ENCODE measurements at places on chromosomes 4 and X.

- DNase-seq = no peak
Measured at GRCh38 chrX:41541386-41541785, 94.2 kb downstream of the NYX start.

DNA sequence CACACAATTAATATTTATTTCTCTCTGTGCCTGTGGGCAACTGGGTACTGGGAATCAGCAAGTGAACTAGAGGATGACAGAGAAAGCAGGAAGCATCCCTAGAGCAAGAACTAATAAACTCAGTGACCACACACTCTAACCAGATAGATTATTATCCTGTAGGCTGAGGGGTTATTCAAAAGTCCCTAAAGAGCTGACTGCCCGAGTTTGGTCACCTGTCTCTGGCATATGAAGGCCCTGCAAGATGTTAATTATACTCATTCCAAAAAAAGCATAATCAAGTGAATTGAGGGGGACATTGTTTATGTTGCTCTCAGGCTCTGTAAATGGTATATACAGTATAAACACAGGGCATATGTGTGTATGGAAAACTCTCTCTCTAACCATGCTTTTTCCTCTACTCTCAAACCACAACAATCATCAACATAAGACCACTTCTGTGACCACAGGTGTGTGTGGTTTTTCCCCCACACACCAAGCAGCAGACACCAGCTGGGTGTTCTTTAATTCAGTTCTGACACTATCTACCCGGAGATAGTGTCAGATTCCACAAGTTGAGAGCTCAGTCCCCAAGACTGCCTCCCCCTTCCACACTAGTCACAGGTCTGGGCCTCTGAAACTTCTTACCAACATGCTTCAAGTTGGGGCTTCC, 6.2 kb upstream of the HPSE start:
- DNase-seq = peak; percentile 7

DNA sequence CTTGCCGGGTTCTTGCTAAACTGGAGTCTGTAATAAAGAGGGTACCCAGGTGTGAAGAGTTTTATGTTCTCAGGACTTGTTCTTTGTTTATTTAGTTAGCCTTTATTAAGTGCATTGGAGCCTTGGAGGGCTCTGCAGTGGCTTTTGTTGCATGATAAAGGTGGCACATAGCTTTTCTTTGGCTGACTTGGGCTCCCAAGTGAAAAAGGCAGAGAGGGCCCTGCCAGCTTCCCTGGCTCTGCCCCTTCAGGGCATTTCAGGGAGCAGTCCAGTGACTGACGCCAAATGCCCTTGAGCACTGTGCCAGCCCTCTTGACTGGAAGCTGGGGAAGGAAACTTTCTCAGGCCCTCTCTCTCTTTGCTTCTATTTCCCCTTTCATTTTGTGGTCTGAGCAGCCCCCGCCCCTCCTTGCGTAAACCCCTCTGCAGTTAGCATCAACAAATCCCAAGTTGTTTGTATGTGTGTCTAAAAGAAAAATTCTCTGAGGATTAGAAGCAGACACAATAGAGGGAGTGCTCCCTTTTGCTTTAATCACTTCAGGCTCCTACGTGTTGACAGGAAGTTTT, 152.2 kb downstream of the NHS start:
- no peak for DNase-seq

- DNase-seq = no peak
Measured at GRCh38 chr4:124318292-124318691, 394.2 kb downstream of the ANKRD50 start.

DNA sequence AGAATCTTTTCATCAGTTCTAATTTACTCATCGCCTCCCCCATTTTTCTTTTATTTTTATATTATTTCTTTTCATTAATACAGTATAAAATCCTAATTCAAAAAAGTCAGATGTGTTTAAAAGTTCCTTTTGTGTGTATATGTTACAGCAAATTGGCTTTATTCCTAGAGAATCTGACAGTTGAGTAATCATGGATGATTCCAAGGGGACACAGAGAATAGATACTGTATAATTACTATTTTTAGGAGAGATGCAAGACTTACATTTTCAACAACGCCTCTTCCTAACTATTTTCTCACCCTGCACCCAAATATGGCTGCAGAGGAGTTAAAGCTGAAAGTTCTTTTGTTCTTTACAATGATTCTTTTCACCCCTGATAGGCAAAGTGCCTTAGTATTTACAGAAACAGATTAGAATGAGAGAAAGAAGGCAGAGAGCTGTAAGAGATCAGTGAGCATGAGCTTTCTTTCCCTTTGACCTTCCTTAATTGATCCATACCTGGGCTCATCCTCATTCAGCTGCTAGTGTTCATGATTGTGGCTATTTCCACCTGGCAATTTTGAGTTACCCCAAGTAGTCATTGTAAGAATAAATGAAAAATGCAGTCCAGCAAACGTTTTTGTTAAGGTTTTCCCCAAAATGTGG, 210.8 kb downstream of the SLC4A4 start:
- DNase-seq = no peak

DNA sequence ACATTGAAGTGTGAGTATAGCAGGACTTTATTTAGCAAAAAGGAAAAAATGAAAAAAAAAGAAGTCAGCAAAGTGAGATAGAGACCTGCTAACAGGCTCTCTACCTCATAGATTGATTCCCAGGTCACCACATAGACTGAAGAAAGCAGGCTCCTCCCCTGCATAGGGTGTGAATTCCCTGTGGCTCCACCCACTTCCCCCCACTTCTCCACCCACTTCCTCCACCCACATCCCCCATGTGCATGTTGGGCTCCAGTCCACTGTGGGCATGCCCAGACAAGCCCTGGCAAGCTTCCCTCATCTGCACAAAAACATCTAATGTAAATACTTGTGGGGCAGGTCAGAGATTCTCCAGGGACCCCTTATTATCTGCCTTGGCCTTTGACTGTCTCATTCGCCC, 97.8 kb downstream of the TMEM47 start:
- DNase-seq = no peak

- no peak for DNase-seq
Measured at GRCh38 chrX:35090801-35091200, 148.2 kb downstream of the FAM47B start.

DNA sequence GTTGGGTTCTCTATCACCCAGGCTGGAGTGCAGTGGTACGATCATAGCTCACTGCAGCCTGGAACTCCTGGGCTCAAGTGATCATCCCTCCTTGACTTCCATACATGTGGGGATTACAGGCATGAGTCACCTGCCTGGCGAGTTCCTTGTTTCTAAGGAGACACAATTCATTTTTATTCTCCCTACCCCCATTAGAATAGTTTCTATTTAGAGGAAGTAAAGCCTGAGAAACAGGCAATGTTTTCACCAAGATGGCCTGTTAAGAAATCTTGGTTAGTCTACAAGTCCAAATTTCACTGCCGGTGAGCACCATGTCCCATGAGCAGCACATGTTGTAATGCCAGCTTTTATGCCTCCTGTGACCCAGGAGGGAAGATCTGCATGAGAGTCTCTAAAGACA, 5.7 kb downstream of the CYBB start:
- DNase-seq = no peak

GRCh38 chr4:188941524-188942119, 802.4 kb downstream of the TRIML1 start:
- no peak for DNase-seq

Measured in stimulated activated CD8-positive, alpha-beta memory T cell treated with anti-CD3 and anti-CD28 coated beads, Interleukin-12 subunit alpha, Interleukin-12 subunit beta, amount 100 ng/mL, for 1 hour (primary cell).